Activated CD4-positive, alpha-beta T cell treated with anti-CD3 and anti-CD28 coated beads, Interleukin-2, amount 10 ng/mL, durations not matched to agents 7 days and 5 days (primary cell): ENCODE measurements at places on chromosomes 2 and 18.
A peak's percentile ranks its signal among the peaks of the same experiment; 100 is the strongest.

DNA sequence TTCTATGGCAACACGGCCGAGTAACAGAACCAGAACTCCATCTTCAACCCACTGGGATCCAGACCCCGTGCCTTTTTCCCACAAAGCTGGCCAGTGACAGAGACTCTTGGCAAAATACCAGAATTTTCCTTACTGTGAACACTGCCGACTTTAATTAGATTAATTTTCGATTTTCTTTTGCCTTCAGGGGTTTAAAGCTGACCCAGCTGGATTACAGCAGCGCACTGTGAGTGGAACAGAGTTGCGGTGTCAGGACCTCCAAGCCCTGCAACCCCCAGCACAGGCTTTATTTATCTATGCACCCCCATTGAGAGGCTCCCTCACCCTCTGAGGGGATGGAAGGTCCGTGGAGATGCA, 36.4 kb downstream of the CTIF start:
- DNase-seq = no peak

DNA sequence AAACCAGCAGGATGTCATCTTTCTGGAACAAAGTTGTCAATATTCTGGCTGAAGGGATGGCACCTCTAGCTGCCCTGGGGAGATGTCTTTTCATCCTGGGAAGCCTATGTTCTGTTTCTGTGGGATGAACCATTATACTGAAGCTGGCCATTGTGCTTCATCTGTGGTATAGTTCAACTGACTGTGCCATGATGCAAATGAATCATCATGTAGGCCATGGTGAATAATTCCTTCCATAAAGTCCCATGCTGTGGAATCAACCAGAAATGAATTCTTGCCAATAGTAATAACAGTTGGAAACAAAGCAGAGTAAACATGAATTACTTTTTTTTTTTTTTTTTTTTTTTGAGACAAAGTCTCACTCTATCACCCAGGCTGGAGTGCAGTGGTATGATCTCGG, 64.1 kb upstream of the CNGA3 start:
- DNase-seq = no peak

GRCh38 chr2:24083567-24084385, 858 bp downstream of the TP53I3 start:
- DNase-seq = peak; percentile 66

GRCh38 chr2:30565851-30566358, 118.9 kb downstream of the LCLAT1 start:
- DNase-seq = no peak

DNA sequence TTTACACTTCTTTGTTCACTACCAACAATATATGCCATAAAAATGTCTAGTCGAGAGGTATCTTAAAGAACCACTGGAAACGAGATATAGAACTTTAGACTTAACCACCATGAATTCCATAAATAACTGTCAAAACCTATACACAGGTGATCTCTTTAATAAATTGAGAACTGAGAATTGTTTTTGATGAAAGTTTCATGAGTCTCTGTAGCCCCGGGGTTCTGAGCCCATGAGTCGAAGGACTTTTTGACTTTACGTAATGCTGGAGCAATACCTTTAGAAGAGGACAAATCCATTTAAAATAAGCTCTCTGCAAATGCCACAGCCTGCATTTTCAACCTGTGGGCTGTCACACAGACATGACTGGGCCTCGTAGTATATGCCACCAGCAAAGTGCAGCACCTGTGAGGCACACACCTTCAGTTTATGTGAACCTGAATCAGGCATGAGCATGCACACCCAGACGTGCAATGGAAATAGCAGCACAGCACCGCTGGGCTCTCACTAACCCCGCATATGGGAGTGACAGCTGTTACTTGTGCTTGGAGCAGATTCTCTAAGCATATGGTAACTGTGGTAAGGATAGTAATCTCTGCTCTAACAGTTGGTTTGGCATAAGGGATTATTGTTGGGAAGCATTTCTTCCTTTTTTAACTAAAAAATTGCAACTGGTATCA, 383.2 kb downstream of the SOCS6 start:
- no peak for DNase-seq

- DNase-seq = no peak
Measured at GRCh38 chr2:186995092-186995491, 146.1 kb upstream of the ZSWIM2 start.

- peak; percentile 61 for DNase-seq
Measured at GRCh38 chr18:46167971-46168370, 63.8 kb downstream of the HAUS1 start.

DNA sequence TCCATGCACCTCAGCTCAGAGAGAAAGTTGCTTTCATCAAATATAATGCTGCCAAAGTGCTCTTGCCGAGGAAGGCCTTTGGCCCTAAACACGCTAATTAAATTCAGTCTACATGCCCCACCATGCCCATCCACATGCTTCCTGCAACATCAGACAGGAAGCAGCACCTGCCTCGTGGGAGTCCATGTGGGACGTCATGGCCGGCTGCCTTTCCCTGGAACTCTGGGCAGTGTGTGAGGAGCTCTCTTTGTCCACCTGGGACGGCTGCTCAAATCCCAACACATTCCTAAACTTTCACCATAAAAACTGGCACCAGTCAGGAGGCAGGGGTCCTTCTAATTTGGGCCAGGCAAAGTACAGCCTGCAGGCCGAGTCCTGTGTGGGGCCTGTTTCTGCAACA, 23.1 kb downstream of the FAM178B start:
- DNase-seq = no peak

DNA sequence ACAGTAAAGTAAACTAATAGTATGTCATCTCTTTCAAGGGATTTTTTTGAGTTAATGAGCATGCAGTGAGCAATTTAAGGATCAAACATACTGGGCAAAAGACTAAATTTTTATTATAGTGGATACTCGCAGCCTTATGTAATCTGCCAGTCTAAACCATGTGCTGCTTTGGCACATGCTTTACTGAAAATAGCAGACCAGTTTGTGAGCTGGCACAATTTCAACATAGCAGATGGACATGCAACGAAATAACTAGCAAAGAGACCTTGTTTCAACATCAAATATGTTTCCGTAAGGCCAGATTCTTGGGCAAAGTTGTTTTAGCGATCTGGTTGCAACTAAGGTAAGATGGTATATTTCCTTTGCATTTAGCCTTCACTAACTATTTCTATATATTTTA, 807.3 kb downstream of the NR4A2 start:
- no peak for DNase-seq

DNA sequence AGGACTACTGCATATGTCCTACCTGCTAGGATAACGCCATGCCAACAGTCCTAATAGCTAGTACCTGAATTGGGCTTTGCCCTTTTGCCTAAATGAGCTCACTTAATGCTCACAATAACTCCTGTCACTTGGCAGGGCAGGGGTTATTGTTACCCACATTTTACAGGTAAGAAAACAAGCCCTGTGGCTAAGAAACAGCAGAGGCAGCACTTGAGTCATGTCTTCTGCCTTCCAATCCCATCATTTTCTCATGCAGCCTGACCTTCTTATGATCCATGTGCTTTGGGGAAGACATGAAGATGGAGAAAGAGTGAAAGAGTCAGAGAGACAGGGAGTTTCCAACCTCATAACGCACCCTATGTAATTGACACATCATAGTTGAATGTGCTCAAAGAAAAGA, 33.6 kb upstream of the LPIN1 start:
- DNase-seq = no peak

DNA sequence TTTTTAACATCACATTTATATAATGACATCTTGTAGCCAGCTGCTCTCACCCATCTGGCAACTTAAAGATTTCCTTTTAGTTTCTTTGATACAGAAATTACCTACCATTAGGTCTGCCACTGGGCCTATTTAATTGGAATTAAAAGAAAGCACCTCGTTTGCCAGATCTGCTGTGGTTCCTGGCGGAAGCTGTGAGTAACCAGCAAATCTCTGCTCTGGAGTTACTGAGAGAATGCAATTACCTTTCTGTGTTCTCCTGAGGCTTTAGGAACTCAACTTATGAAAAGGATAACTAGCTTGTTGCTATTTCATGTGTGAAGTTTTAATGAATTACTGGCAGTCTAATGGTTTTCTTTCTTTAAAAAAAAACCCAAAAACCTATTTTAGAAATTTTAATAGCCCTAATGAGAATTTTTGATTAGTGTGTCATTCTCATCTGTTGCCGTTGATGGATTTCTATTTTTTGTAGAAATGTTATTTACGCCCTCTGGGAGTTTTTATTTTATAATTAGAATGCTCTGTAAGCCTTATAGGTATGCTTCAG, 69.7 kb upstream of the LYPD6B start:
- DNase-seq = no peak

DNA sequence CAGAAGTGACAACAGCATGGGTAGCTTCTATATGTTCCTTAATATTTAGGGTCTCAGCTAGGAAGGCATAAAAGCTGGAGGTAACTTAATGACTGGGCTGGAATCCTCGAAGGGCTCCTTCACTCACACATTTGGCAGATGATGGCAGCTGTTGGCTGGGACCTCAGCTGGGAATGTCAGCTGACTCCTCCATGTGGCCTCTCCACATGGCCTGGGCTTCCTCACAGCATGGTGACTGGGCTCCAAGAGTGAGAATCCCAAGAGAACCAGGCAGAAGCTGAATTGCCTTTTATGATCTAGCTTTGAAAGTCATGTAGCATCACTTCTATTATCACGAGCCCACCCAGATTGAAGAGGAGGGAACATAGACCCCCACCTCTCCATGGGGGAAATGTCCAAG, 54.9 kb downstream of the TET3 start:
- DNase-seq = no peak

DNA sequence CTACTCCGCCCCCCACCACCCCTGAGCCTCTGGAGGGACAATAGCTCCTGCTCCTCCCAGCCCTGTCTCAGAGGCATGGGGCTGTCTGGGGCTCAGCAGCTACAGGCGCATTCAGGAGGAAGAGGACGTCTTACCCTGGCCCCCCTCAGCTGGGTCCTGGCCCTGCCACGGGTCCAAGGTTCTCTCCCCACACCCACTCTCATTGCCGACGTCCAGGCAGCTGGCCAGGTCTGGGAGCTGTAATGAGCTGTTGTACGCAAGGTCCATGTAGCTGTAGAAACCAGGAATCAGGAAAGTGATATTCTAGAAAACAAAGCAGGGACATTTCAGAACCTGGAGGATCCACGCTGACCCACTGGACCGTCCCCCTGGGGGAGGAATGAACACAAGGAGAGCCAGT, 13.5 kb downstream of the PASK start:
- DNase-seq = no peak

DNA sequence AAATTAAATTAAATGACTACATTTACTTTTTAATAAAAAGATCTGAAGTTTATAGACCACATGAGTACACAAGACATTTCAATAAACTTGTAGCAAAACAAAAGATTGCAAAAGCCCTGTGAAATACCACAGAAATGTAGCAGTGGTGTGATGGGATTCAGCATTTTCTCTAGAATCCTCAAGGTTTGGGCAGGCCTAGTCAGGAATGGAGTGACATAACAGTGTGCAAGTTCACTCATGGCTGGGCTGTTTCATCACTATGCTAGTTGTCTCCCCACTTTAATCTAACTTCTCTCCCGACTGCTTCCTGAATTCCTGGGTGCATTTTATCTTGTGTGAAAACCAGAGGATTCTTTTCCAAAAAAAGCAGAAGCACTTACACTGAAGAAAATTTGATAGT, 1089.9 kb upstream of the DDX18 start:
- DNase-seq = no peak

DNA sequence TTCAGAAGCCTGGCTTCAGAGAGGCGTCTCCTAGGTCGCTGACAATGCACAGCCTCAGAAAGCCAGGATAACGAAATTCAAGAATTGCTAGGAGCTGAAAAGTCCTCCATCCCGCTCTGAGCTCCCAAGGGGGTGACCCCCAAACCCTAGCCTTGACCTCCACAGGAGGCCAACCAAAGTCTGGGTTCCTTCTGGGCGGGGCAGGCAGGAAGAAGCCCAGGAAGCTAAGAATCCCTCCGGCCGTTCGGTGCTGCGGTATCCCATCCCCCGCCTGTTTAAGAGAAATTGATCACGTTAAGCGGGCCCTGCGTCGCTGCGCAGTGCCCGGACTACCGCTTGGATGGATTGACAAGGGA, 2.5 kb upstream of the OSR1 start:
- DNase-seq = no peak

DNA sequence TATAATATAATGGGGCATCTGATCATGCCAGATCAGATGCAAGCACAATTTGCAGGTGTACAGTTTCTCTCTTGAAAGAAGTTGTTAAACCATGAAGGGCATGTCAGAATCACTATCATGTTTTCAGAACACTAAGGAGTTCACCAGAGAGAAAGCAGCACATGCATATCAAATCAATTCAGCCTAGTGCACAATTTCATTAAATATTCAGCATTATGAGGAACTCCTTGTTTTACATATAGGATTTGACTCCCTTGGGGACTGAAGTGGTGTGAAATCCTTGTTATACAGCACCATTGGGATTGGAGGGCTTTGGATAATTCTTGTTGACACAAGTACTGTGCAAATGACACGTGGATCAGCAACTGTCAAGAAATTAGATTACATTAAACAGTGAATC, 562.1 kb upstream of the KLHL29 start:
- DNase-seq = no peak

- no peak for DNase-seq
Measured at GRCh38 chr2:109376796-109377495, 236.8 kb downstream of the SEPTIN10 start.

DNA sequence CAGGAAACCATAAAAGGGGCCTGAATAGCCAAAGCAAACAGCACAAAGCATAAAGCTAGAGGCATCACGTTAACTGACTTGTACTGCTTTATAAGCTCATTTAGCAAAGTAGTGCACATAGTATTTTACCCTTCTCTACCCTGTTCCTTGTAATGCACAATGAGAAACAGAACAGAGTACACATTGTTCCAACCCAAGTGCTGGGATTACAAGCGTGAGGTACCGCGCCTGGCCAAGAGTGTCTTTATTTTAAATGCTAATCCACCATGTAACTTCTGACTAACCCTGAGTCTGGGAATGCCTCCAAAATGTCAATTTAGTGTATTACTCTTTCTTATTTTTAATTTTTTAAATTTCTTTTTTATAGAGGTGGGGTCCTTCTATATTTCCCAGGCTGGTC, 46.4 kb upstream of the STON1 start:
- DNase-seq = no peak

GRCh38 chr2:63058921-63059792, 8.5 kb downstream of the OTX1 start:
- DNase-seq = no peak

GRCh38 chr2:232927793-232928550, 57.9 kb downstream of the SNORC start:
- no peak for DNase-seq

DNA sequence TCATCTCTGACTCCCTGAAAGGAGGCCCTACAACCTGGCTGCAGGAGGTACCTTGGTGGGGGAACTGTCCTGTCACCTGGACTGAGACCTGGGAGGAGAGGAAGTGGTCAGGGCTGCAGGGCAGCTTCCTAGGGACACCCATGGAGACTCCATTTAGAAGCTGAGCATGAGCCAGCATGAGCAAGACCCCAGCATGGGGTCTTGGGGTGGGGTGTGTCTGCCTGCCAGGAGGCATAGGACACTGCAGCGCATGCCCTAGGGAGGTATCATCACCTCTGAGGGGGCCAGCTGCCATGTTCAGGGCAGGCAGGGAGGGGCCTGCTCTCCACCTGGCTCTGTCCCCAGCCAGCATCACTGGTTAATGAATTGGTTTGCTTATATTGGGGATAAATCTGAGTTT, 249.7 kb downstream of the CELF4 start:
- no peak for DNase-seq

- no peak for DNase-seq
Measured at GRCh38 chr2:163698857-163699256, 37.0 kb downstream of the FIGN start.

- DNase-seq = no peak
Measured at GRCh38 chr2:101114815-101115214, 36.4 kb downstream of the TBC1D8 start.
